Neural progenitor cell (in vitro differentiated cells): ENCODE measurements at places on chromosomes 5 and 9.

DNA sequence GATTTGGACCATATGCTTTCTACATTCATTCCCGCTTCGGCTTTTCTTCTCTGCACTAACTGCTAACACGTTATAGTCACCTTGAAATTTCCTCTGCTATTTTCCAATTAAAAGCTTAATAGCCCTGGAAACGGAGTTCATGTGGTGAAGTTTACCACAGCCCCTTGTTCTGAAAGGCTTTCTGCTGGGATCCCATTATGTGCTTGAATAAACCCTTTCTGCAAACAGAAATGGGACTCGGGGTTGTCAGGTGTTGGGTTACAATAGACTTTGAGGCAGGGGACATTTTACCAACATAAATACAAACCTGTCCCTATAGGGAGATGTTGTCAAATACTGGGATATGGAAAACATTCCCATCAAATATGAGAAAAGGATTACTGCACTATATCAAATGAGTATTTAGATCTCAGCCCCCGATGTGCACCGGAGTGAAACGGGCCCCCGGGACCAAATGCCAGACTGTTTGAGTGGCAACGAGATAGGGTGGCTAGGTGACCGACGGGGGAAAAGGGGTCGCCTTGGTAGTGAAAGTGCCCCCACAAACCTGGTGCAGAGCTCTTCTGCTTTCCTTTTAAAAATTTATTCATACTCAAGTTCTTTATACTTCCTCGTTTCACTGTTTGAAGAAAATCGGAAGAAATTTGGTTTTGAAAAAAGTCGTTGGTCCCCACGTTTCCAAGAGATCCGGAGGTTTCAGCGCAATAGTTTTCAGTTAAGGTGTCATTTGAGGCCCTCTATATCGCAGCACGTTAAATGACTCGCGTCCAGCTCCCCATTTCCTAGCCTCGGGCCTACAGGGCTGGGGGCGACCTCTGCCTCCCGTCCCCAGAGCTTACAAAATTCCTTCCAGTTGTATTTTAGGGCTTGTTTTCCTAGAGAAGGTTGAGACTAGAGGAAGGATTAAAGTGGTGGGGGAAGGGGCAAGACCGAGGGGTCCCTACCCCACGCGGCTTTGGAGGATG lies 2.1 kb upstream of the DMRT3 start:
- peak; percentile 93 for DNase-seq

- no peak for DNase-seq
Observed at GRCh38 chr5:79794347-79794746, 104.7 kb downstream of the CMYA5 start.

- DNase-seq = no peak
Observed at GRCh38 chr9:95985440-95986055, 110.1 kb downstream of the ERCC6L2 start.

- DNase-seq = peak; percentile 77
Observed at GRCh38 chr9:130240410-130241197, 25.0 kb upstream of the HMCN2 start.

GRCh38 chr5:137887831-137888230 lies 1.4 kb upstream of the PKD2L2 start:
- no peak for DNase-seq

- no peak for DNase-seq
Observed at GRCh38 chr5:58670582-58670981, 87.7 kb downstream of the RAB3C start.

- peak; percentile 48 for DNase-seq
Observed at GRCh38 chr5:88092358-88092757, 176.3 kb downstream of the TMEM161B start.

GRCh38 chr5:69279517-69279916 lies 44.8 kb downstream of the CDK7 start:
- DNase-seq = no peak

DNA sequence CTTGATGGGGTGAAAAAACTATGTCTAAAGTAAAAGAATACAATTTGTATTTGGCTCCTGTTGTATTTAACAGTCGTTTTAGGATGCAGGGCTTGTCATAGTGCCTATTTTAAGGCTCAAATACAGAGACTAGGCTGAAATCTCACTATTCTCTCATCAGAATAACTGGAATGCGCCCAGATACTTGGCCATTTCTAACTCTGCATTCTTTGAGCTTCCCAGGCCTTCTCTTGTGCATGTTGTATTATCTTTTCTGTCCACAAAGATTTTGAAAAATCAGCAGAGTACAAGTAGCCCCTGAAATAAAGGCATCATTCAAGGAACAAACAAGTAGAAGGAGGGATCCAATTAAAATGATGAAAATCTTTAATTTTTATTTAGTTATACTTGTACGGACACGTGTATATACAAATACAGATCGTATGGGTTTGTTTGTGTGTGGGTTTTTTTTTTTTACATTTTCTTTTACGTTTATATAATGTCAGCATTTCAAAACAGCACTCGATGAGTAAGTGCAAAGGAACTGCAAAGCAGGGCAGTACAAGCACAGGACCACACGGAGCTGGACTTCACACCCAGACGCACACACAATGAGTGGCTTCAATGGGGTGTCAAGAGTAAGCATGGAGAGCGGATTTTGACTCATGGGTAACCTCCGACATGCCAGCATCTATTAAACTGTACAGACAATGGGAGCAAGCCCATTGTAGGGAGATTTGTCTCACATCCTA lies 294.0 kb downstream of the EFNA5 start:
- no peak for DNase-seq

DNA sequence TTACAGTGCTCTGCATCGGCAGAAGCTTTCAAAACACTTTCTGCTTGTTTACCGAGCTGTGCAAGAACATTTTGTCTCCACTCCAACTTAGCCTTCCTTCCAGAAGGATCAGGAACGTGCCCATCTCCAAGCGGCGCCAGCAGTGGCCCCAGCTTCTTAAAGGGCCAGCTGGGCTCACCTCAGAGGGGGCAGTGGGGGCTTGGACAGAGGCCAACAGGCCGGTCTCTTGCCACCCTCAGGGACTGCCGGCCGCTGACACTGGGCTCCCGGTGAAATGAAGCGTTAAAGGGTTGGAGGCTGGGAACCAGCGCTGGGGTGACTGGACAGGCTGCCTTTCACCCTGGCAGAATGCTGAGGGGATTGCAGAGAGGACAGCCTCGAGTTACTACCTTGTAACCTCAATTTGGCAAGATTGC lies 67.0 kb upstream of the RNU6ATAC start:
- DNase-seq = no peak

DNA sequence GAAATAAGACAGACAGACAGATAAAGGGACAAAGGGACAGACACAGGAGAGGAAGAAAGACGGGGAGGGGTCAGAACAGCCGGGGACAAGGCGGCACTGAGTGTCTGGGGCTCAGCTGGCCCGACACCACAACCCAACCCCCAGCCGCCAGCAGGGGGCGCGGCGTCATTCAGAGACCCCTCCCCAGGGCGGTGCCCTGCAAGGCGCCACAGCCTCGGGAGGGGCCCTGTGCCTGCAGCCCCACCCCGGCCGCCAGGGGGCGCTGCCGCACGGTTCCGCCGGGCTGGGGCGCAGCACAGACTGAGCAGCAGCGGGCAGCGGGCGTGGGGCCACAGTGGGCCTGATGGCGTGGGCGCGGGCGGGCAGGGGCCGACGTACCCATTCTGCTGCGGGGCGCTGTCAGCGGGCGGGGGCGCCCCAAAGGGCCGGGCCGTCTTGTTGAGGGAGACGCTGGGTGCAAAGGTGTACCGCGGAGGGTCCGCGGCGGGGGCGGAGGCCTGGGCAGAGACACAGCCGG lies 5.9 kb downstream of the PDLIM7 start:
- DNase-seq = peak; percentile 95

- no peak for DNase-seq
Observed at GRCh38 chr9:121021301-121021700, 28.8 kb downstream of the C5 start.
